ENCODE measurements at places on chromosomes 7 and 10.
A peak's percentile ranks its signal among the peaks of the same experiment; 100 is the strongest.

GRCh38 chr10:59177031-59177797 is 771 bp downstream of the PHYHIPL start:
- no peak for DNase-seq

- no peak for DNase-seq
These were observed 80.1 kb upstream of the IMMP2L start for GRCh38 chr7:111642373-111642772.

GRCh38 chr10:97132273-97132672 is 53.5 kb downstream of the SLIT1 start:
- no peak for DNase-seq

- DNase-seq, result no peak
These were observed 191.2 kb upstream of the SH2B2 start for GRCh38 chr7:102095321-102096011.

GRCh38 chr7:30323006-30323355 is 38.6 kb downstream of the ZNRF2 start:
- peak; percentile 70 for DNase-seq

- no peak for DNase-seq
These were observed 216.3 kb downstream of the CHCHD3 start for GRCh38 chr7:132865366-132866143.

- no peak for DNase-seq
These were observed 233.9 kb downstream of the FANK1 start for GRCh38 chr10:126130271-126130710.

DNA sequence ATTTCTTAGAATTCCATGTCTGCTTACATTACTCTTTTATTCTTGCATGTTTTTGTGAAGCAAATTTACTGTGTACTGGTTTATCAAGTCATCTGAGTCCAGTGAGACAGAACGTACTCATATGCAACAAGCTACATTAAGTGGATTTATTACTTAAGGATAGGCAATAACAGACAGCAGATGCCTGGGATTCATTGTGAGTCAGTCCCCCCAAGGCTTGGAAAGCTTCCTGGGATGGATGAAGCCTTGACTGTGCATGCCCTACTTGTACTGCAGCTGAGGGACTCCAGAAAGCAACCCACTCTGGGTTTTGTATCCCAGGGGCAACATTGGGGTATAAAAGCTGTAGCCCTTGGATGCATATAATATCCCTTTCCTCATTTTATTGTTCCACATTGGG is 113.4 kb upstream of the RAB18 start:
- DNase-seq, result no peak

GRCh38 chr7:4661871-4662270 is 20.2 kb upstream of the FOXK1 start:
- no peak for DNase-seq

DNA sequence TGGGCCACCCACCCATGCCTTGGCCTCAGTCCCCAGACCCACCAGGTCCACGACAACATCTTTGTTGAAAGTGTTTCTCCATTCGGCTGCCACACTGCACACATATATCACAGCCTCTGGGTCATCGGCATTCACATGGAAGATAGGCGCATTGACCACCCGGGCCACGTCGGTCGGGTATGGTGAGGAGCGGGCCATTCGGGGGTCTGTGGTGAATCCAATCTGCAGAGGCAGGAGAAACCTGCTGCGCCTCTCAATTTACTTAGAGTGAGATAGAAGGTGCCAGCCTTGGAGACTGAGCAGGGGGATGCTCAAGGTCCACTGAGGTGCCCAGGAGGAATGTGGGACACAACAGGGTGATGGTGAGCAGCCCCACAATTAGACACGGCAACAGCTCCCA is 16.4 kb downstream of the OGDHL start:
- no peak for DNase-seq

- DNase-seq, result peak; percentile 10
These were observed 78.6 kb upstream of the C10orf90 start for GRCh38 chr10:126749015-126749655.

- no peak for DNase-seq
These were observed 37.6 kb downstream of the PRF1 start for GRCh38 chr10:70564901-70565351.

DNA sequence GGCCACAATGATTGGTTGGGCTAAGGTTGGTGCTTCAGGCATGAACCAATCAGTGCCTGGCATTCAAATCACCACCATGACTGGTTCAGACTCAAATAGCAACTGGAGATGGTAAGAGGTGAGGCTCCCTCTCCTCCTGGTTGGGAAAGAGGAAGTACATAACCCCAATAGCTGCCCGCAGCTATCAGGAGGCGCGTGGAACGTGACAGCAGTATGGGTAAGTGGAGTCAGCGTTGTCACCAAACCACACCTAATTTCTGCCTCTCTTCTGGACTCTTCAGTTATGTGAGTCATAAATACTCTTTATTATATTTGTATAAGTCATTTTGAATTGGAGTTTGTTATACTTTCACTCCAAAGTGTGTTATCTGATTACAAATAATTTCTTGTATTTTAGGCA is 17.9 kb upstream of the ITGA8 start:
- no peak for DNase-seq

GRCh38 chr7:82384779-82385178 is 58.8 kb downstream of the CACNA2D1 start:
- DNase-seq, result no peak

GRCh38 chr10:69232252-69232651 is 12.1 kb downstream of the HKDC1 start:
- no peak for DNase-seq

DNA sequence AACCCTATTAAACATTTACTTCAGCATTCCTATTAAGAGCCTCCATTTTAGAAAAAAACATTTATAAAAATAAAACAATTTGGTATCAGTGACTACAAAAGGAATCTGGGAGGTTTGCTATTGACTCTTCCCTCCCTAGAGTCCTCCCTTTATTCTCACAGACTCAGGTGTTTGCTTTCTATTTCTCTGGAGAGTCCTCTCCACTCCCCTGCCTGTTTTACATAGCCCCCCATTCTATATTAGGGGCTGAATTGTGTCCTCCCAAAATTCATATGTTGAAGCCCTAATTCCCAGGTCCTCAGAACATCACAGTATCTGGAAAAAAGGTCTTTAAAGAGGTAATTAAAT is 69.8 kb downstream of the COA1 start:
- no peak for DNase-seq

DNA sequence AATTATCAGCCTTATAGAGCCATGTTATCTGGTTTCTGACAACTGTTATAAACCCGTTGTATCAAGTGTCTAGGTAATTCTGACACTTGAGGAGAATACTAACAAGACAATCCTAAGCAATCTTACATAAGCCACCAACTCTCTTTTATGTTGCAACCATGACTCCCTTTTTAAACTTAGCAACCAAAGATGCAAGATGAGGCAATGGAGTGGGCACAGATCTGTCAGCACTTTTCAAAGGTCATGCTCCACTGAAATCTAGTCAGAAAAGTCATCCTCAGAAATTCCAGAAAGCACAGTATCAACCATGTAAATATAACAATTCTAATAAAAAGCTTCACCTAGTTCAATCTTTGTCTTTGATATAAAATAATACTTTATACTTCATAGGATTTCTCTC is 77.0 kb upstream of the SEMA3A start:
- no peak for DNase-seq

DNA sequence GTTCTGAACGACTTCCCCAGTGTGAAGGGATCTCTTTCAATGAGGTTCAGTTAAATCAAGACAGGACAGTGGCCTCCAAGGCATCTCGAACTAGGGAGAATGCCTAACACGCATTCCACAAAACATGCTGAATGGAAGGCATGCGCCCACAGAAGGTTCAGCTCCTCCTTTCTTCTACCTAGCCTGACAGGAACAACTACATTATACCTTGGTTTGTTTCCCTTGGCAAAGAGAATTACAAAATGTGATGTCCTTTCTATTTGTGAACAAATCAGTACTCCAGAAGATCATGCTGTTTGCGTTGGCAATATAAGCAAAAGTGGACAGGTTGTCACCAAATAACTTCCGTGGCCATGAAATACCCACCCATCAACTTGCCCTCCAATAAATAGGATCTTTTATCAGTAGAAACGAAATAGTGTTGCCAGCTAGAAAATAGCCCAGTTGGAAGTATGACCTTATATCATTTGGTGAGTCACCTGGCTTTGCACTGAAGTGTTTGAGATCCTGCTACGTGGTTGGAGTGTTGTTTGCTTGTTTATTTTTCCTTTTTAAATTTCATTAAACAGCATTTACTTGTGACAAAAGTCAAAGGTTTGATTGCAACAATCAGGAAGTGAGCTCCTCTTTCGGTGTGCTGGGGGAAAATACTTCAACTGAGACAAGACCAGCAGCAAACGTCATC is 117.0 kb upstream of the FAM204A start:
- DNase-seq, result no peak

GRCh38 chr10:84138478-84139125 is 707 bp upstream of the GHITM start:
- DNase-seq, result peak; percentile 62

GRCh38 chr10:75640381-75640780 is 209.0 kb downstream of the LRMDA start:
- no peak for DNase-seq

DNA sequence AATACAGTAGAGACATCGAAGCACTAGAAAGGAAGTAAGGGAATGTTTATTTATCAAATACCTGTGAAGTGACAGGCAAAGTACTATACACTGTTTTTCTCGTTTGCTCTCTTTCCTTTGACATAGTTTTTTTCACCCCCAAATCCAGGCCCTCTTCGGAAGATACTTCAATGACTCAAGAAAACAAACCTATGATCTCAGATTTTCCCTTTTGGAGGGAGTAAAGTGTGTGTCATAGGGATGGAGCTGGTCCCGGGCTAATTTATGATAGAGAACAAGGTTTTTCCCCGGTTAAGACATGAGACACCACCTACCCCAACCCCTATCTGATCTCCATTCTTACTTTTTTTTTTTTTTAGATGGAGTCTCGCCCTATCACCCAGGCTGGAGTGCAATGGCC is 61.7 kb downstream of the MAP3K8 start:
- no peak for DNase-seq

- DNase-seq, result no peak
These were observed 68.6 kb downstream of the JAZF1 start for GRCh38 chr7:28112012-28112411.

- DNase-seq, result no peak
These were observed 22.8 kb downstream of the FRMPD2 start for GRCh38 chr10:48251525-48252353.

- DNase-seq, result no peak
These were observed 131.3 kb upstream of the NPVF start for GRCh38 chr7:25359471-25360059.

DNA sequence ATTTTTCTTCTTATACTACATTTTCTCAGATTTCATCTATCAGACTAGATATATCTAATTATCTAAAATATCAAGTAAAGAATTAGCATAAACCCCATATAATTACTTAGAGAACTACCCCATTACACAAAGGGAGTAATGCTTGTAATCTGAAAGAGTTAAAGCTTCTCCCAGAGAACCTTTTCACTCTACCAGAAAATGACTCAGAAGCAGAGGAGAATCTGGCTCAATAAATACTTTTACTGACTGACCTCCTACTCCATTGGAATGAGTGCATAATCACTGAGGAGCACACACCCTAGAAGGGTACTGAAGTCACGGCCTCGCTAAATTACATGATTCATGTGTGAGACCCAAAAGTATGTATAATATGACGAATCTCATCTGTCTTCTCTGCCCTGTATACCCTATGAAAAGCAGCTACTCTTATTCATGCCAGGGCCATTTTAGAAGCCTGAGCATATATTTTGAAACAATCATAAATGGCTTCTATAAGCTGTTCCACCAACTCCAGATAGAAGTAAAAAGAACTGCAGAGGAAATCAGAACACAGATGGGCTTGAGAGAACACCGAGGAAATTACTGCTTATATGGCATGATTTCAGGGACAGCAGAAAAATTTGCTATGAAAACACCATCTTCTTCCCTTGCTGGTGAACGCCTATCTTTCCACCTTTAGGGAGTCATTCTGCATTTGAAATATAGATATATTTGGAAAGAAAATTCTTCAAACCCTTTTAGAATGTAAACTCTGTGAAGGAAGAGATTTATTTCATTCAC is 32.7 kb downstream of the DNMBP start:
- no peak for DNase-seq

DNA sequence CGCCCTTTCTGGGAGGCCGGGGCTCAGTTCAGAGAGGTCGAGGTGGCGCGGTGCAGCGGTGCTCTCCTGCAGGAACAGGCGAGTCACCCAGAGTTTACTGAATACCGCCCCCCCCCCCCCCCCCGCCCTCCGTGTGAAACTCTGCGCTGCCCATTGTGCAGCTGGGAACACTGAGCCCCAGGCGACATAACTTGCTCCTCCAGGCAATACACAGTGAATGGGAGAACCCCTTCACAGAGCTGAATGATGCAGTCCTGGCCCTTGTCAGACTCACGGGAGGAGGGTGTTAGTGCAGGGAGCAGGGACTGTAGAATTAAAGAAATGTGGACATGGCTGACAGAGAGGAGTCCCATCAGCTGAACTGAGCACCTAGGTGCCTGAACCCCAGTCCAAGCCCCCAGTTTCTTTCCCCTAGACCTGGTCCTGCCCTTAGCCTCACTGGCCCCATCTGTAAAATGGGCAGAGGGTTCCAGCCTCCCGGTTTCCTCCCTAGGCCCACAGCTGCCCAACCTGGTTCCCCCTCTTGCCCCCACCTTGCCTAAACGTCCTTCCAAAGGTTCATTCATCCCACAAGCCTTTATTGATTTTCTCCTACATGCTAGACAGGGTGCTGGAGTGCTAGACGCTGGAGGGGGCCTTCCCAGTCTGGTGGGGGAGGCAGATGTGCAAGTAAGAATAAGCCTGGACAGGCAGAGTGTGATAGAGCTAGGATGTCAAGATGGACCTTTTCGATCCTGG is 869 bp upstream of the LOXL4 start:
- no peak for DNase-seq

DNA sequence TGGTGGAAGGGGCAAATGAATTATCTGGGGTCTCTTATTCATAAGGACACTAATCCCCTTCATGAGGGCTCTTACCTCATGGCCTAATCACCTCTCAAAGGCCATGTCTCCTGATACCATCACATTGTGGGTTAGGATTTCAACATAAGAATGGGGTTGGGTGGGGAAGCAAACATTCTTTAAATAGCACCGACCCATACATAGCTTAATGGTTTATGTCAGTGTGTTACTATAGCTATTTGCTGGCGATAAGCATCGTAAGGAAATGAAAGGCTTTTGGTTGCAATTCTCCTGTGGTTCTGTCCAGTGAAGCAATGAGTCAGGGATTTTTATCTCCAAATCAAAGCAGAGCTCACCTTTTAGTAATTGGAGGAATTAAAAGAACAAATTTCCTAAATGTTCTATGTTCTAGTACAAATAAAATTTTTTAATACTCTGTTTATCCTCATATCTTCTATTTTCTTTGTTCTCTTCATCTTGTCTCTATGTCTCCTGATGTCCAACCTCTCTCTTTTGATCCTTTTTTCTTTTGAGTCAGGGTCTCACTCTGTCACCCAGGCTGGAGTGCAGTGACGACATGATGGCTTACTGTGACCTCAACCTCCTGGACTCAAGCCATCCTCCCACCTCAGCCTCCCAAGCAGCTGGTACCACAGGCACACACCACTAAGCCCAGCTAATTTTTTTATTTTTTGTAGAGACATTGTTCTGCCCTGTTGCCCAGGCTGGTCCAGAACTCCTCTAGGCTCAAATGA is 57.0 kb upstream of the GLCCI1 start:
- DNase-seq, result no peak

- no peak for DNase-seq
These were observed 202.6 kb downstream of the BUB3 start for GRCh38 chr10:123356799-123357198.

GRCh38 chr7:41573443-41573842 is 129.4 kb downstream of the INHBA start:
- DNase-seq, result no peak

GRCh38 chr7:45367026-45367425 is 207.1 kb upstream of the ADCY1 start:
- DNase-seq, result no peak
